ENCODE measurements at places on chromosomes 1 and 21.

- no peaks in the 10 kb centered on the region for H3K36me3 ChIP-seq
- H3K4me3 ChIP-seq, result no peak overlapping the region
- no peaks in the 10 kb centered on the region for H3K27me3 ChIP-seq
- no peak overlapping the region for H3K27ac ChIP-seq
- no peaks in the 10 kb centered on the region for H3K4me1 ChIP-seq
- no peak for DNase-seq
These were observed 645.9 kb upstream of the ADGRL4 start for GRCh38 chr1:79652426-79652825.

GRCh38 chr1:113215015-113215414 lies 142.0 kb downstream of the LRIG2 start:
- no peaks in the 10 kb centered on the region for H3K27me3 ChIP-seq
- no peaks in the 10 kb centered on the region for H3K4me1 ChIP-seq
- no peak overlapping the region for H3K27ac ChIP-seq
- no peaks in the 10 kb centered on the region for H3K36me3 ChIP-seq

DNA sequence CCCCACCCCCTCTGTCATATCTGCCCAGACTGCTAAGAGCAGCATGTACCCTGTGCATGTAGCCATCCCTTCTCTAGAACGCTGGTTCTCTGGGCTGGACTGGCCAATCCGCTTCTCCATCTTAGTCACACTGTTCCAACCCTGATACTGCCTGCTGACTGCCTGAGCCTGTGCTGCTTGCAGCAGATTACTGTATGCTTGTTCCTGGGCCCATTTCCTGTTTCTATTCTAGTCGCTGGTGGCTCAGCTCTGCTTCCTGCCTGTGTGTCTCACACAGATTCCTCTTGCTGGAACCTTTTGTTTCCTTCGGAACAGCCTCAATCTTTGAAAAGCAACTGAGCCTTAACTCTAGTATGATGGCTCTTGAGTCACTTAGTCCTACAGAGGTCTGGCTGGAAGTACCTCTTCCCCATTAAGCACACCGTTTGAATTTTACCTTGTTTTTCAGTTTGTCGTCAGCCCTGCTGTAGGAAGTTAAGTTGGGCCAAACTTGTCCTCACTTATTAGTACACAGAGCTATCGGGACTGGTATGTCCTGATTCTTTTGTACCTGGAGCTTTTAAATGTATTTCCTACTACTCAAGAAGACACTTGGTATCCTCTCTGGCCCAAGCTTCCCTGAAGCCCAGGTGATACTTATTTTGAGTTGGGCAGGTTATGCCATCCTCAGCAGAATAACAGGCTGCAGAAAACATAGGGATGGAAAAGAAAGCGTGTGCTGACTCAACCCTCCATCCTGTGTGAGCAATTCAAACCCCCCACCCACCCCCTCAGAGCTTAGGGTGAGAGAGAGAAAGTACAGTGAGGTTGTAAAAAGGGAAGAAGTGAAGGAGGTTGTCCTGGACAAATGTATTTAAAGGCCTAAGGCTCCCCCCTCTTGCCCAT lies 43.4 kb upstream of the PIGV start:
- H3K4me1 ChIP-seq, result peaks cover 33% of the 10 kb centered on the region
- H3K4me3 ChIP-seq, result no peak overlapping the region
- H3K36me3 ChIP-seq, result peaks cover 94% of the 10 kb centered on the region

DNA sequence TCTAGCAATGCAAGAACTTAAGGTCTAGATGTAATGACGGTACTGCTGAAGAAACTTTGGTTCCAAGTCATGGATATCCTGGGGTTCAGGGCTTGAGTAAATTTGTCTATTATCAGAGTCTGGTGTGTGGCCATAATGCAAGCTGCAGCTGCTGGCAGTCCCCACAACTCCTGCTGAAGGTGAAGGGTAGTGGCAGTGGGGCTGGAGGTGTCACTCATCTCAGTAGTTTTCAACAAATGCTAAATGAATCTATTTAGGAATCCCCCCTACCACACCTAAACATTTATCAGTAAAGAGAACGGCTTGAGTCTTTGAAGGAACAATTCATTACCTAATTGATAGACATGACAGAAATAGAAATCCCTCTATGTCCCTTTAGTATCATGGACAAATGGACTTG lies 99.2 kb upstream of the GNG4 start:
- no peak overlapping the region for H3K27ac ChIP-seq
- H3K4me1 ChIP-seq, result no peaks in the 10 kb centered on the region
- peaks cover 79% of the 10 kb centered on the region for H3K36me3 ChIP-seq
- DNase-seq, result no peak

DNA sequence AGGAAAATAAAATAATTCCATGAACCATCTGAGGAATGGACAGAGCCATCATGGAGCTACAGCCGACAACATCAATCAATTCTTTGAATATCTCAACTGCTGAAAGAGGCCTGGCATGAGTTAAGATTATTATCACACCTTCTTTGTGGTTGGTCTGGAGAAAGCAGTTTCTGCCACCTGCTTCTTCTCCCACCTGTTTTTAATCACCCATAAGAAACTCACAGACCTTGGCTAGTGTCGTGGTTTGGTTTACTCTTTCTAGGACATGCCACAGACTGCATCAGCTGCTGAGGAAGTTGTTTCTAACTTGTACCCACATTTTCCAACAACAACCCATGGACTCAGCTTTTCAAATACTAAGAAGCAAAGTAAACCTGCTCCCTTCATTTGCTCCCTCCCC lies 65.6 kb downstream of the NTPCR start:
- no peak overlapping the region for H3K27ac ChIP-seq
- peaks cover 39% of the 10 kb centered on the region for H3K4me1 ChIP-seq
- peak; percentile 29 for DNase-seq
- H3K27me3 ChIP-seq, result no peaks in the 10 kb centered on the region

GRCh38 chr1:151474745-151475144 lies 15.5 kb upstream of the POGZ start:
- no peak for DNase-seq
- H3K36me3 ChIP-seq, result no peaks in the 10 kb centered on the region
- H3K27ac ChIP-seq, result no peak overlapping the region
- H3K4me3 ChIP-seq, result no peak overlapping the region

DNA sequence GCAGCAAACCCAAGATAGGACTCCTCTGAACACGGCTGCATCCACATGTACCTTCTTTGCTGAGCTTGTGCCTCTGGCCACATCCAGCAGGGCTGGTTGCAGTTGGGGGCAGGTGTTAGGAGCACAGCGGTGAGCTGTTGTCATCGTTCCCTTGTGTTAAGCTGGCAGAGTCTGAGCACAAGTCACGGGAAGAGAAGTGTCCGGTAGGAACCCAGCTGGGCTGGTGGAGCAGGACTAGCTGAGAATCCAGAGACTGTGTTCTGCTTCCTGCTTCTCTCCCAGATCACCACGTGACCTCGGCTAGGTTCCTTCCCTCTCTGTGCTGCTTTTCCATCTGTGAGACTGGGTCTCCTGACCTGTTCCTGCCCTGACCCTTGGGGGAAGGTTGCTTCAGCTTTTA lies 105.1 kb downstream of the PCBP3 start:
- no peak overlapping the region for H3K27ac ChIP-seq
- no peak overlapping the region for H3K4me3 ChIP-seq
- H3K27me3 ChIP-seq, result no peaks in the 10 kb centered on the region
- no peak for DNase-seq
- no peaks in the 10 kb centered on the region for H3K4me1 ChIP-seq

GRCh38 chr21:34260277-34261008 lies 103.4 kb upstream of the KCNE2 start:
- no peak for DNase-seq
- H3K4me1 ChIP-seq, result no peaks in the 10 kb centered on the region
- no peak overlapping the region for H3K27ac ChIP-seq
- no peaks in the 10 kb centered on the region for H3K27me3 ChIP-seq
- no peak overlapping the region for H3K4me3 ChIP-seq

- H3K4me1 ChIP-seq, result no peaks in the 10 kb centered on the region
- no peaks in the 10 kb centered on the region for H3K36me3 ChIP-seq
- no peak overlapping the region for H3K27ac ChIP-seq
- H3K27me3 ChIP-seq, result no peaks in the 10 kb centered on the region
- DNase-seq, result no peak
- no peak overlapping the region for H3K4me3 ChIP-seq
These were observed 417.7 kb downstream of the PRDM2 start for GRCh38 chr1:14117700-14118099.

GRCh38 chr1:209829716-209830115 lies 1.9 kb downstream of the UTP25 start:
- no peaks in the 10 kb centered on the region for H3K27me3 ChIP-seq
- peaks cover 23% of the 10 kb centered on the region for H3K36me3 ChIP-seq
- no peak overlapping the region for H3K27ac ChIP-seq
- H3K4me1 ChIP-seq, result no peaks in the 10 kb centered on the region
- no peak for DNase-seq

DNA sequence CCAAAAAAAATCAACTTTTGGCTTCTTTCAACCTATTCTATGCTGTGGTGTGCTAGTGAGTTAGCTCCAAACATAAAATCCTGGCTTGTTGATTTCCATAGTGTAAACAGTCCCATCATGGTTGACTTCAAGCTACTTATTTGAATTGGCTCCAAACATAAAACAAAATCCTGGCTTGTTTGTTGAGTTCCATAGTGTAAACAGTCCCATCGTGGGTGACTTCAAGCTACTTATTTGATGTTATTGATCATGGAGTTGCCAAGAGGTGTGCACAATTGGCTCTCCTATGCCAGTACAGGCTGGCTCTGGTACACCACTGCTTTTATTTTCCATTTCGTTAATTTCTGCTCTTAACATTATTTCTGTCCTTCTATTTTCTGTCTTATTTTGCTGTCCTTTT lies 1.8 kb upstream of the COA6 start:
- H3K27ac ChIP-seq, result no peak overlapping the region
- DNase-seq, result no peak
- H3K27me3 ChIP-seq, result no peaks in the 10 kb centered on the region
- H3K4me1 ChIP-seq, result peaks cover 12% of the 10 kb centered on the region
- H3K4me3 ChIP-seq, result no peak overlapping the region

DNA sequence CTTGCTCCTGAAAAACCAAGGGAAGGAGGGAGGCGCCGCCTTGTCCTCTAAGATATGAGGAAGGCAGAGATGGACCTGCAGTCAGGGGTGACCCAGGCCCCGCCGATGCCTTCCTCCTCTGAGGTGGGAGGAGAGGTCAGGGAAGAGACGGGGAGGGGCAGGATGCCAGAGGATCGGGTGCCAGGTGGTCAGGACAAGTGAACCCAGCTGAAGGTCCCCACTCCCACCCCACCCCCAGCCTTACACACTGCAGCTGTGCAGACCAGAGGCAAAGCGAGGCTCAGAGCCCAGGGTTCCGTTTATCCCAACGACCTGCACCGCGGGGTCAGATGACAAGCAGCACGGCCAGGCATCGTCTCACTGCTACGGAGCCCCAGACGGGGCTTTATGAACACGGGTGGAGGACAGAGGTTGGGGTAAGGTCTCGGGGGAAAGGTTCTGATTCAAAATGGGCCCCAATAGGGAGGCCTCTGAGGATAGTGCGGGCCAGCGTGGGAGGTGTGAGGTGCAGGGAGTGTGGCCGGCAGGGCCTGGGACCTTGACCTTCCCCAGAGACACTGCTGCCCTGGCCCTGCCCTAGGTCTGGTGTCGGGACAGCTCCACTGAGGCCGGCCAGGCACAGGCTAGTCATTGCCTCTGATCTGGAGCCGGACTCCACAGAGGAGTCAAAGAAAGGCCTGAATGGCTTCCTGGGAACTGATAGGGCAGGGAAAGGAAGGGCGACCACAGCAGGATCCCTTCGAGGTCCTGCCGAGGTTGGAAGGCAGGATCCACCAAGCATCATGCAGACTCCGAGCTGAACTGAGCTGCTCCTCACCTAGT lies 112.4 kb downstream of the WDR4 start:
- no peak for DNase-seq
- H3K27me3 ChIP-seq, result no peaks in the 10 kb centered on the region
- no peak overlapping the region for H3K27ac ChIP-seq
- H3K4me1 ChIP-seq, result no peaks in the 10 kb centered on the region
- H3K4me3 ChIP-seq, result no peak overlapping the region
- H3K36me3 ChIP-seq, result peaks cover 42% of the 10 kb centered on the region

DNA sequence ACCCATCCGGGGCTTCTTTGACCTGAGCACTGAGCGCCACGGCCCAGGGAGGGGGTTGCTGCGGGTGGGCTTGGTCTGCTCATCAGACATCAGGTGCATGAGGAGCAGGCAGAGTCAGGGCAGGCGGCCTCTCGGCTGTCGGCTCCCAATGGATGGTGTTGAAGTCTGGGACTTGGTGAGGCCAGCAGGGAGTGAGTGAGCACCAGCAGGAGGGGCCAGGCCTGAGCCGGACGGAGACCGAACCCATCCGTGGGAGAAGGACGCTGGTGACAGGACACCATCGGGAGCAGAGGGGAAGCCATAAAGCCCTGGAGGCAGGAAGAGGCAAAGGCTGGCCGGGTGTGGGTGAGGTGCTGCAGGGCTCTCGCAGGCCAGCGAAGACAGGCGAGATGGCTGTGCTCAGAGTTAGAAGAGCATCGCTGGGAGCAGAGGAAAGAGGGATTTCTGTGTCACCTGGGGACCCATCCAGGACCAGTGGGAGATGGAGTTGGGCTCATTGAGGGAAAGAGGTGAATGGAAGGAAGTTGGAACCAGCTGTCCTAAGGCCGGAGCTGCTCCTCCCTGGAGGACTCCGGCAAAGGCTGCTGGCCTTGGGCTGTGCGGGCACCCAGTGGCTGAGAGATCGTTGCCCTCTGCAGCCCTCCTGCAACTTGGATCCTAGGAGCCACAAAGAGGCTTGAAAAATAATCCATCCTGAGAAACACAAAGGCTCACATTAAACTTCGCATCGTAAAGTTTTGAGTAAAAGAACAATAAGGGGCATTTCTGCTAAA lies 49.9 kb downstream of the PDE9A start:
- no peaks in the 10 kb centered on the region for H3K27me3 ChIP-seq
- H3K27ac ChIP-seq, result no peak overlapping the region
- H3K4me3 ChIP-seq, result no peak overlapping the region
- H3K36me3 ChIP-seq, result no peaks in the 10 kb centered on the region
- no peaks in the 10 kb centered on the region for H3K4me1 ChIP-seq

DNA sequence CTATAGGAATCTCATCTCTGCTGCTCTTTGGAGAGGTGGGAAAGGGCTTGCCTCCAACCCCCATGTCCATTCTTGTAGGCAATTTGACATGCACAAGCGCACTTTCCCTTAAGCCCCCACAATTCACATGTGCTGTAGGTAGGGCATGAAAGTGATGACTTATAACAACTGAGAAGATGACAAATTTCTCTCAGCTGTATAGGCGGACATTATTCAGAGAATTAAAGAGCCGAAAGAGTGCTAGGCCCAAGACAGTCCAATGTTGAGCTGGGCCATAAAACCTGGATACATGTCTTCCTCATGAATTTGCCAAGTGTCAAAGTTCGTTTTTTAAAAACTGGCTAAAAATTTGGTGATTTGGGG lies 106.3 kb upstream of the LYPLAL1 start:
- H3K27ac ChIP-seq, result no peak overlapping the region
- no peaks in the 10 kb centered on the region for H3K27me3 ChIP-seq
- no peak for DNase-seq

GRCh38 chr1:94602316-94602715 lies 60.8 kb upstream of the F3 start:
- DNase-seq, result no peak
- no peak overlapping the region for H3K27ac ChIP-seq
- H3K36me3 ChIP-seq, result no peaks in the 10 kb centered on the region
- H3K4me1 ChIP-seq, result no peaks in the 10 kb centered on the region
- no peak overlapping the region for H3K4me3 ChIP-seq
